Peyer's patch (tissue), 4 donors: ENCODE measurements at places on chromosomes 11 and 22. TPM values are rescaled to one million over a fixed set of nuclear protein-coding genes. Genes with fewer than 3 reads are reported as not detected.

DNA sequence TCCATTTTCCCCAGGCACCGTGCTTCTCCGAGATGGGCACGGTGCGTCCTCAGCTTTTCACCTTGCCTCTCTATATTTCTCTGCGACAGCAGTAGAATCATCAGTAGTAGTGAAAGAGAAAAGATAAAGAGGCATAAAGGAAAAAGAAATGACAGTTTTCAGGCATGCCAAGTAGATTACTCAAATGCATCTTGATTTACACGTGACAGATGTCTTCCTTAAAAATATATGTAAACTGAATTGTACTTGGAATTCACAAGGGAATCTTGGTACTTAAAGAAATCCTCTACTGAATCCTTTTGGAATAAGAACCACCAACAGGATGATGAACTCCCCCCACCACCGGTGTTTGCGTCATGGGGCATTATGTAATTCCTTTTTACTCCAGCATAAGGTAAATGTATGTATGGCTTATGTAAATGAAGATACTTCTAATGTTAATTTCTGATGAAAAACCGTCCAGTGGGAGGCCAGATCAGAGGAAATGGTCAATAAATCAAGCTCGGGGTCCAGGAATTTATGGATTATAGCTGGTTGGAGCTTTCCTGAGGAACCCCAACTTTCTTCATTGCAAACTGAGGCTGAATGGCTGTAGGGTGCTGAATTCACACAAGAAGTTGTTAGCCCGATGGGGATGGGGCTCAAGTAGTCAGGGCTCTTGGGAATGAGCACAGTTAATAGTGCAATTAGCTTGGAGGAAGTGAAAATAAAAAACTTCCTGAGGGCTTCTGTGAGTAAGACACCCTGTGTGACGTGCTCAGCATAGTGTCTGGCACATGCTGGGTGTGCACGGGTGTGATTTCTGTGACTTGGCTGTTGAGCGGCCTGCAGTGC is 630.4 kb downstream of the OPCML start:
- no peaks in the 10 kb centered on the region for H3K27me3 ChIP-seq

Gene MEI1
- 1.1 TPM for total RNA-seq

DNA sequence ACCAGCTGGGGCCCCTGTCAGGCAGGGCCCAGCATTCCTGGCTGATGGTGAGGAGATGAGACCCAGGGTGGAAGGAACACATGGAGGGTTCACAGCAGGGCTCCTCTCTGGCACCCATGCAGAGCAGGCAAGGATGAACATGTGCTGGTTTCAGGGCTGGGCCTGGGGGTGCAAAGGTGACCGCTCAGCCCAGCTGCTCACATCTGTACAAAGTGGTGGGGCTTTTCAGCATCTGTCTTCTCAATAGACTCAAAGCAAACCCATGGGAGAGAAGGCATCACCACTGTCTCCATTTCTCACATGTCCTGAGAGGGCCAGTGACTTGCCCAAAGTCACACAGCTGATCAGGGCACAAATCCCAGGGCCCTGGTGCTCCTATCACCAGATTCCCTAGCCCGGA is 27.3 kb upstream of the TCF20 start:
- peaks cover 8% of the 10 kb centered on the region for H3K4me1 ChIP-seq
- H3K27ac ChIP-seq, result no peak overlapping the region
- no peak overlapping the region for H3K4me3 ChIP-seq
- no peaks in the 10 kb centered on the region for H3K36me3 ChIP-seq

- no peaks in the 10 kb centered on the region for H3K4me1 ChIP-seq
- no peak overlapping the region for H3K27ac ChIP-seq
- DNase-seq, result no peak
- no peaks in the 10 kb centered on the region for H3K27me3 ChIP-seq
Measured at GRCh38 chr22:43235445-43236409, 48.8 kb upstream of the TTLL12 start.

Gene C11orf87
- not detected for total RNA-seq

Gene POU2AF2
- total RNA-seq, result not detected

Gene MRGPRX4
- not detected for total RNA-seq

DNA sequence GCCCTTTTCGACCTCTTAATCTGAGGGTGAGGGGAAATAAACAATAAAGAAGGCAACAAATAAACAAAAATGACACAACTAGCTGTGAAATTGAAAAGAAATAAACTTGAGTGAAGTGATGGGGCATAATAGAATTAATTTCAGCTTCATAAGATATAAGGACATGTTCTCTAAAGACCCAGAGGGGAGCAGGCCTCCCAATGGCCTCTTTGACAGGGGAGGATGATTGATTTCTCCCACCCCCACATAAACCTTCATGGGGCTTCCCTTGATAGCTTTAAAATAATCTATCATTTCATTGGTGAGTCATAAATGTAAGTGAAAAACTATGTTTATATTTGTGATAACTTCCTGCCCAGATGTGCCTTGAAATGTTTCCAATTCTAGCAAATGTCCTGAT is 226.3 kb upstream of the RAG2 start:
- no peaks in the 10 kb centered on the region for H3K4me1 ChIP-seq
- H3K27ac ChIP-seq, result no peak overlapping the region
- no peak for DNase-seq
- no peaks in the 10 kb centered on the region for H3K36me3 ChIP-seq

DNA sequence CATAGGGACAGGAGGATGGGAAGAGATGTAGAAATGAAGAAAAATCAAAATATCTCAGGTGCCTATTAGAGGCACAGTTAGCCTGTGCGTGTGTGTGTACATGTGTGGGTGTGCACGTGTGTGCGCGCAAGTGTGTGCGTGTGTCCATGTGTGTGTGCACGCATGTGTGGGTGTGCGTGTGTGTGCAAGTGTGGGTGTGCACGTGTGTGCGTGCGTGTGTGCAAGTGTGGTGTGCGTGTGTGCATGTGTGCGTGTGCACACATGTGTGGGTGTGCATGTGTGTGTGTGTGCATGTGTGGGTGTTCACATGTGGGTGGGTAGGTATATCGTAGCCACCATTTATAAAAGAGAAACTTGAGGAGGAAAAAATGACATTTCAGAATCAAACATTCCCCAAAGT is 9.4 kb downstream of the CRYBB2 start:
- no peaks in the 10 kb centered on the region for H3K36me3 ChIP-seq
- DNase-seq, result no peak
- no peak overlapping the region for H3K27ac ChIP-seq
- no peak overlapping the region for H3K4me3 ChIP-seq

Gene ISX
- 83.6 TPM for total RNA-seq

Gene RAB36
- total RNA-seq, result 1.7 TPM
